ENCODE measurements at places on chromosomes 4 and X.

GRCh38 chr4:83905952-83906351 is 370.0 kb downstream of the GPAT3 start:
- DNase-seq: peak; percentile 27

- no peak for DNase-seq
These were observed 1049.0 kb upstream of the GRIA3 start for GRCh38 chrX:122135070-122135469.

DNA sequence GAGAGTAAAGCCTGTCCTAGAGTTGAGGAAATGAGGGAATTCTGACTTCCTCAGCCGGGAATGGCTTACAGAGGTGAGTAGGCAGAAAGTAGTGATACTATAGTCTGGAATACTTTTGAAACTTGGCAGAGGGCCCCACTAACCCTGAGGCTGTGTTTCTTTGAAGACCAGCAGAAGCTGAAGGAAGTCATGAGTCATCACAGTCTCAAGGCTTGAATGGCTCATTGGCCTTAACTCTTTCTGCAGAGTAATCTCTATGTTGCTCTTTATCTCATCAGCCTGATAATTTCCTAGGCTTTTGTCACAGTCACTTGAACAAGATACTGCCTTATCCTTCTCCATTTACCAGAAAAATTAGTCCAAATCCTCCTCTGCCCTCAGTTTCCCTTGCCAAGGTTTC is 80.8 kb downstream of the ANKRD50 start:
- DNase-seq: peak; percentile 98

DNA sequence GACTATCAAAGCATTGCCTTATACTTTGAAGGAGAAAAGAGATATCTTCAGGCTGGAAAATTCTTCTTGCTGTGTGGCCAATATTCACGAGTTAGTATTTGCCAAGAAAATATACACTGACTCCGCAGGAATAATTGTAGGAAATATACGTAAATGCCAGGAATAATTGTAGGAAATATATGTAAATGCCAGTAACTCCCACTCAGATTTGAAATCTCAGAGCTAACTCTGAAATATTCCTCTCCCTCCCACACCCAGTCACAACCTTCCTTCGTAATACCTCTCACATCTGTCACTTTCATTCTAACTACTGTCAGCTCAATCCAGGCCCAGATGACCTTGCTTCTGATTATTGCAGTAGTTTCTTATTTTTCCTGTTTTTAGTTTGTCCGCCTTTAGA is 73.5 kb downstream of the WDR19 start:
- no peak for DNase-seq

- no peak for DNase-seq
These were observed at the start of gene NSG1 for GRCh38 chr4:4386736-4387392. TSS of gene NSG1 (plus strand) at chr4:4387102. CDS start at chr4:4387630, 528 bp downstream.

- DNase-seq: peak; percentile 34
These were observed 51.1 kb downstream of the SCML1 start for GRCh38 chrX:17788439-17788838.

DNA sequence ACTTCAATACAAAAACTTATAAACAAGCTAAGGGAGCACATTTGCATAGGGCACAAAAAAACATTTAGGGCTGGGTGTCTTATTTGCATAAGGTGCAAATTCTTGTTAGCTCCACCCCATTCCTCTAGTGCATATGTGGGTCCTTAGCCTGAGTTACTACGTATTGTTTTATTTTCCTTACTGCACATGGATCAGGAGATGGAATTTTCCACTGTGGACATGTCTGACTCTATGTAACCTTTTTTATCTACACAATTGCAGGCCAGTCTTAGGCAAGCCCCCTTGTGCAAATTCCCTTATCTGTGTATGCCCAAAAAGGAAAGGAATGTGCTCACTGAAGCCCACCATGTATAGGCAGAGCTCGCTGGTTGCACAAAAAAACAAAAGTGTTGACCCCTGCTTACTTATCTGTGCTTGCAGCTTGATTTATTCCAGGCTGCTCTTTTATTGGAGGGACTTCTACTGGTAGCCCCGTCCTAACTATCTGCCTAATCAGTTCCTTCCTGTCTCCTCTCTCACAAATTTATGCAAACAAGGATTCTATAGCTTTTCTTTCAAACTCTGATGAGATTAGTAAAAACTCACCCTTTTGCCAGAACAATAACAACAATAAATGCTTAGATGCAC is 359.0 kb upstream of the MAGEB16 start:
- DNase-seq: no peak

DNA sequence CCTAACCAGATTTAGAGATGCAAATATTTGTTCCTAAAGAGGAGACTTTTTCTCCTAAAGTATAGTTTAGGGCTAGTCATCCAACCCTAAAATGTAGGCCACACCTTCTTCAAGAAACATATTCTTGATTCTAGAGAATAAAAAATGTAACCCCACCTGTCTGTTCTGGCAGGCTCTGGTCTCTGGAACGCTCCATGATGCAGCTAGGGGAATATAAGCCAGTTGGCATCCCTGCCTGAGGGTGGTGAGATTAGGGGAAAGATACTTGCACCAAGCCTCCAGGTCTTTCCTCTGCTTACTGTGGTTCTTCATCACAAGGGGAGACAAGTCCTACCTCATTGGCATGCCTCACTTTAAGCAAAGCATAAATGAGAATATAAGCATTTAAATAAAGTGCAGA is 21.2 kb upstream of the TBC1D9 start:
- DNase-seq: no peak

- DNase-seq: no peak
These were observed 608.8 kb upstream of the BOD1L1 start for GRCh38 chr4:14236359-14236758.

DNA sequence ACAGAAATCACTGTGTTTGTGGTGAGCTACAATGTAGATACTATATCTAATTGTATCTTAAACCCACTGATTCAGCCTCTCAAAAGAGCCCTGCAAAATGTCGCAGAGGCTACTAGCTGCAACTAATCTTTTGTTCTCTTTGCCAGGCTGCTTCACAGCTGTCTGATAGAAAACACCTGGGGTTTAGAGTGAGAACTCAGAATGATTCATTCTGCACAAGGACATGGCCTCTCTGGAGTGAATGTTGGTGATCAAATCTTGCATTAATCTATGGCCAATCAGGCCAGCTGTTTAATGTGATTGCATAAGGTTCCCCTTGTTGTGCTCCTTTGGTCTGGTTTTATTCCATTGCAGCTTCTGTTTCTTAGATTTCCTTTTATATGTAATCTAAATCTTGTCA is 100.3 kb downstream of the EMCN start:
- no peak for DNase-seq

DNA sequence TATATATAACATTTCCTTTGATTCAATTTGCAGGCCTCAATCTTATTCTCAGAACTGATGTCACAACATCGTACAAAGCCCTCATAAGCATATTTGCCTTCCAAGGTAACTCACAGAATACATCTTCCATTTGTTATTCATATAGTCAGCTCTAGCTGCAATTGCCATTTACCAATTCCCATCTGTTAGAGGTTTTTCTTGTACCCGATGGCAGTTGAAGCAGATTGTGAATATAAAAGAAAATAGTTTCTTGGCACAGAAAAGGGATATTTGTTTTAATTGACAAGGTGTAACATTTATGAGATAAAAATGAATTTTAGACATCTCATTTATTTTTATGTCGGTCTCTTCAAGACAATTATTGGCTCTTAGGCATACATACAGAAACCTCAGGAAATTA is 311.3 kb downstream of the TRIML1 start:
- DNase-seq: no peak

- DNase-seq: no peak
These were observed 19.7 kb downstream of the CENPI start for GRCh38 chrX:101117701-101118100.

DNA sequence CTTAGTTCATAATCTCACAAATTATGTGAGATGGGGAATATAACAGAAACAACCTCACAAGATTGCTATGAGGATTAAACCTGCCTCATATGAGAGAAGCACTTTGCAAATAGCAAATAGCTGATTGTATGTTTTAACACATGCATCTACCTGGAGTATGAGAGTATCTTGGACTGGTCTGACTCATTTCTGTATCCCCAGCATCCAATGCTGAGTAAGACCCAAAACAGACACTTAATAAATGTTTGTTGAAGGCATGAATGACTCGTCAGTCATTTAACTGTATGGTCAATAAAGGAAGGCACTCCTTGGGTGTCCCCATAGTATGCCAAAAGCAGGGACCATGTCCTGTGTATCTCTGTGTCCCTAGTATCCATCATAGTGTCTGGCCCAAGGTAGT is 350.9 kb upstream of the F9 start:
- no peak for DNase-seq

DNA sequence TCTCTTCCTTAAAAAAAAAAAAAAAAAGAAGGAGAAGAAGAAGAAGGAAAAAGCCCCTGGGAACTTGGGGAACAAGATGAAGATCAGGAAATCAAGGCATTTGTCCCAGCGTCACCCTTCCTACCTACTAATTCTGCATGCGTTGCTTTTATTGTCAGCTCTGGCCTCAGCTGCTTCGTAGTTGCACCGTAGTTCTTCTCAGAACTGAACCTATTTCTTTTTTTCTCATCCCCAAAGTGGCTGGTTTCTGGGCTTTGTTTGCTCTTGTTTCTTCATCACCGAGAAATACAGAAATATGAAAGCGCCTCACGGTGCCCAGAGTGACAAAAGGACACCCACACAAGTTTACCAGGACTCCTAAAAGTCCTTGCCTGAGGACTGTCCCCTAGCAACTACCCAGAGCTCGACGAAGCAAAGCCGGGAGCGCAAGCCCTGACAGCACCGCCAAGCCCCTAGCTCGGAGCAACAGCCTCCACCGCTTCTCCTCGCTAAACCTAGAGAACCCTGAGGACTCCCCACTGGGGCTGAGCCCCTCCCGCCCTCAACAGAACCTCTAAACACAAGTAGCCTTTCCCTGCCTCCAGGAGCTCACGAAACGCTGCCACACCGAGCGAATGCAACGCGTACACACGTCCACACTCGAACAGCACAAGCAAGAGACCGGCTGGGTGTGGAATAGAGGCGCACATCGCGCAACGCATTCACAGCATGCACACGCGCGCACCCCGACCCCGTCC is 710 bp downstream of the PRKG2 start:
- DNase-seq: no peak

DNA sequence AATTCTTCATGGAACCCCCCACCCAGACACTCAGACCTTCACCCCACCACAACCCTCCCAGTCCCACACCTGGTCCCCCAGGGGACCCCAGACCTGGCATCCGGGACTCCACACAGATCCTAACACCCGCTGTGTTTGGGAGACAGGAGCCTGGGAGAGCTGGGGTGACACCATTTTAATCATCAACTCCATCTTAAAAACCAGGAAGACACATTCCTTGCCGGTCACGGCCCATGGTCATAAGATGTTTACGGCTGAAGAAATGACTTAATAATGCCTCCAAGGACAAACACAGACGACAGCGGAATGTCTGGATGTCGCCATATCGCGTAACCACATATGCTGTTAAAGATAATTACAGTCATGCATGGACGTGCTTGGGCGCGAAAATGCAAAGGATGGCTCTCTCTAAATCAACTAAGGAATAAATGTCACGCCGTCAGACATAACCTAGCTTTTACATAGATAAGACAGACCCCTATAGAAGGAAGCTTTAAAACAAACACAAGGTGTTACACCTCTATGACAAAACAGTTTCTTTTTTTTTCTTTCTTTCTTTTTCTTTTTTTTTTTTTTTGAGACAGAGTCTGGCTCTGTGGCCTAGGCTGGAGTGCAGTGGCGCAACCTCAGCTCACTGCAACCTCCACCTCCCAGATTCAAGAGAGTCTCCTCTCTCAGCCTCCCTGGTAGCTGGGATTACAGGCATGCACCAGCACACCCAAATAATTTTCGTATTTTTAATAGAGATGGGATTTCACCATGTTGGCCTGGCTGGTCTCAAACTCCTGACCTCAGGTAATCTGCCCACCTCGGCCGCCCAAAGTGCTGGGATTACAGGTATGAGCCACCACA is 2.1 kb upstream of the DHRSX start:
- DNase-seq: peak; percentile 31

DNA sequence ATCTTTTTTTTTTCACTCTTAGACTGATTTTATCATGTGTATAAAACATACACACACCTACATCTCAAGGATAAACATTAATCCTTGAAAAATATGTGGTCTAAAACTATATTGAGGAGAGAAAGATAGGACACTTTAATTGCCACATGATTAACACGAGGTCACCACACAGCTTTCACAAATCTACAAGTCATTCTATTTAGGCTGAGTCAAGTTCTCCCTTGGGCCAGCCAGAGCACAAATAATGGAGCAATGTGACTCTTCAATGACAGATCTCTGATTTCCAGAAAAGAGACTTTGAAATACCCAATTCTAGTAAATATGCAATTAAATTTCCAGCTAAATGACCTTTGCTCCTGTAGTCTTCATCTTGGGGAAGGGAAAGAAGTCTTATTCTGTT is 12.9 kb upstream of the ADH4 start:
- no peak for DNase-seq

DNA sequence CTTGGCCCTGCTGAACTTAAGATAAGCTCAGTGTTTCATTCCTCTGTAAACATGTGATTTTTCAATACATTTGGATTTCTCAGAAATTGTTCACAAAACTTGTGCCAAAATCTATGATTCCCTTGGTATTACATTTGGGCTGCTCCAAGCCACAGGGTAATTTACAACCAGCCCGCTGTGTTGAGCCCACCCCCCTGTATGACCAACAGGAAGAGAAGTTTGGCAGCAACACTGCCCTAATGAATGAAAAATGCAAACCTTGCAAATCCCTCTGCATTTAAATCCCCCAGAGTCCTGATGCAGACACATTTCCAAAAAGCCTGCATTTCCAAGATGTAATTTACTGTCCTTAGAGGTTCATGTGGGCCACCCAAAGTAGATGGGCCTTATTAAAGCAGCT is 34.1 kb upstream of the GAB1 start:
- peak; percentile 36 for DNase-seq

- no peak for DNase-seq
These were observed 39.8 kb upstream of the NAP1L5 start for GRCh38 chr4:88737307-88737941.

GRCh38 chrX:20522420-20522819 is 255.7 kb upstream of the RPS6KA3 start:
- peak; percentile 32 for DNase-seq

GRCh38 chr4:15868111-15868510 is 70.4 kb downstream of the FGFBP1 start:
- peak; percentile 9 for DNase-seq

Measured in fibroblast of skin of back (primary cell).